Activated CD4-positive, CD25-positive, alpha-beta regulatory T cell treated with anti-CD3 and anti-CD28 coated beads, Interleukin-2, amount 50 U/mL, for 24 hours (primary cell): ENCODE measurements at places on chromosomes 2 and 18.

DNA sequence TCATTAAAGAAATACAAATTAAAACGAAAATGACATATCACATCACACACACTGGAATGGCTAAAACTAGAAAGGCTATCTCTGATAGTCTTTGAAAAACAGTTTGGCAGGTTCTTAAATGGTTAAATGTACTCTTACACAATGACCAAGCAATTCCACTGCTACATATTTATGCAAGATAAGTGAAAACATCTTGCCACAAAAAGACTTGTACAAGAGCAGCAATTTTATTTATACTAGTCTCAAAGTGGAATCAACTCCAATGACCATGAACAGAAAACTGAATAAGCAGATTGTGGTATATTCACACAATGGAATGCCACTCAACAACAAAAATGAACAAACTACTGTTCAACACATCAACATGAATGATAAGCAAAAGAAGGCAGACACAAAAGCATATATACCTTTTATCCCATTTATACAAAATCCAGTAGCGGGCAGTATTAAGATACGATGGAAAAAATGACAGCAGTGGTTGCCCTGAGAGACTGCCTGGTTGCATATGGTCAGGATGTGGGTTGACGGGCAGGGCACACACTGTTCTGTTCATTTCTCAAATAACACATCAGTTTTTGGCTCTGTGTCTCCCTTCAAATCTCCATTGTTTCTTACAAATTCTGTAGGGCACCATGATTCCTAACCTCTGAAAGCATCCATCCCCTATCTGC lies 25.4 kb downstream of the SP100 start:
- peak; percentile 70 for ATAC-seq

- ATAC-seq: no peak
These were observed 20.4 kb upstream of the LYG2 start for GRCh38 chr2:99275882-99276281.

DNA sequence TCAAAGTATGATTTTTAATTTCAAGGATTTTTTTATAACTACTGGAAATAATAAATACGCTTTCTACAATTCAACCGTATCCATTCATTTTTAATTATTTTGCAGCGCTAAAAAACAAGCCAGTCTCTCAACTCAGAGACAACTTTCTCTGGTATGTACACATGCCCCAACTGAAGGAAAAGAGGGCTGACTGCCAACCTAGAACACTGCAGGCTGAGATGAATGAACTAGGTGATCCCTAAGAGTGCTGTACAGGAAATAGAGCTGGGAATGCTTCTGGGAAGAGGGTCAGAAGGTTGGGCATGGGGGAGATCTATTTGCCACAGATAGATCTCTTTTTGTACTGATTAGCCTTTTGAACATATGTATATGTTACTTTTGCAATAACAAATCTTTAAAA lies 460.1 kb downstream of the NR4A2 start:
- no peak for ATAC-seq

DNA sequence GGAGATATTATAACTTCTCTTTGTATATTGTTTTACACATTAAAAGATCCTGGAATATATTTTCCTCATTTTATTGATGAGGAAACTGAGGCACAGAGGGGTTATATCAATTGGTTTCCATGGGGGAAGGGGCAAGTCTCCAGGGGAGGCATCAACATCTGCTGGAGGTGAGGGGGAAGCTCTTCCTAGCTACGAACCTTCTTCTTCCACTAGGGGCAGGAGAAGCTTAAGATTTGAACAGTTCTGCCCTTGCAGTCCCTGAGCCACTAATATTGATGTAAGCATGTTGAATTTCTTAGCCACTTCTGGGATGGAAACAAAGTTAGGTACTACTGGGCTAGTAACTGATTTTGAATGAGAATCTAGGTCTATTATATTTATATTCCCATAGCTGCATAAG lies 140.1 kb upstream of the AQP4 start:
- no peak for ATAC-seq

DNA sequence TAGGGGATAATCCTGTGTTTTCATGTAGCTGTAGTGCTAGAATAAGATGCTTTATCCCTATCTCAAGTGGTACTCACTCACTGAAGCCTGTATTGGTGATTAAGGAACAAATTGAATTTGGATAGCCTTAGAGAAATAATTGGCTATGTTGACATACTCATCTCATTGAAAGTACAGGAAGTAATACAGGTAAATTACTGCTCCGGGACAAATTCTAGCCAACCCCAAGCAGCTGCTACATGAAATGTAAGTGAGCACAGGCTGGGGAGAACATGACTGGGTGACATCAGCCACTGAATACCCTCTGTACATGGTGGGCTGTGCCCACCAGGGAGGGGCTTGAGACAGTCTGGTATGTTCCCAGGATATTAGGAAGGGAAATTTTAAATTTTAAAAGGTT lies 188.4 kb upstream of the RASGRP3 start:
- no peak for ATAC-seq
